ENCODE measurements at places on chromosomes 3 and 15. TPM values are rescaled to one million over a fixed set of nuclear protein-coding genes. Genes with fewer than 3 reads are reported as not detected.

DNA sequence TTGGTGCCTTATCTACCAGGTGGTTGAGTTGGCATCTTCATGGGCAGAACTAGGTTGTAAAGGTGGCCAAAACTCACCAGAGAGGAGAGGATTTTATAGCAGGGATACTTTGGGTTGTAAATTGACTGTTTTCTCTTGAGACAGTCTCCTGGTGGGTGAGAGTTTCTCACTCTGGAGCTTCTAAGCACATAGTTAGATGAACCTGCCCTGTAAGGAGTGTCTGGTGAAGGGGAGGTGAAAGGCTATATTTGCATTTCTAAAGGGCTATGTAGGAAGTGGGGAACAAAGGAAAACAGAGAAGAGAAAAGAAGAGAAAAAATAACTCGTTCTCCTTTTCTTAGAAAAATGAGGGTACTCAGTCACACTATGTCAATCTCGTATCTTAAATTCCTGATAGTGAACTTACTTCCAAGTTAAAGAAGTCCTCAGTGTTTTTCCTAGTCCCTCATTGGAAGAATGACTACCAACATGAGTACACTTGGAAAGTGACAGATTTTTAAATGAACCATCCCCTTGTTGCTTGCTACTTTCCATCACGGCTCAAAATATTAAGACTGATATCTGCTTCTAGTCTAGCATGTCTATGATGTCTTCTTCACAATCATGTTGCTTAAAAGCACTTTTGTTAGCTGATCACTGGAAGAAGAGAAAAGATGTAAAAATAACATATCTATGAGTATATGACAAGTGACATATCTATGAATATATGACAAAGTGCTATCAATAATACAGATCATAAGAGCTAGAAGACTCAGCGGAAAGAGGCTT lies 113.8 kb upstream of the P2RY1 start:
- no peaks in the 10 kb centered on the region for H3K4me1 ChIP-seq
- no peak overlapping the region for H3K27ac ChIP-seq
- no peak for DNase-seq
- H3K36me3 ChIP-seq: no peaks in the 10 kb centered on the region

- H3K27me3 ChIP-seq: no peaks in the 10 kb centered on the region
- no peak for DNase-seq
- no peak overlapping the region for H3K27ac ChIP-seq
- H3K4me3 ChIP-seq: no peak overlapping the region
- no peaks in the 10 kb centered on the region for H3K36me3 ChIP-seq
- H3K4me1 ChIP-seq: no peaks in the 10 kb centered on the region
Measured at GRCh38 chr3:166453478-166453877, 616.3 kb upstream of the BCHE start.

DNA sequence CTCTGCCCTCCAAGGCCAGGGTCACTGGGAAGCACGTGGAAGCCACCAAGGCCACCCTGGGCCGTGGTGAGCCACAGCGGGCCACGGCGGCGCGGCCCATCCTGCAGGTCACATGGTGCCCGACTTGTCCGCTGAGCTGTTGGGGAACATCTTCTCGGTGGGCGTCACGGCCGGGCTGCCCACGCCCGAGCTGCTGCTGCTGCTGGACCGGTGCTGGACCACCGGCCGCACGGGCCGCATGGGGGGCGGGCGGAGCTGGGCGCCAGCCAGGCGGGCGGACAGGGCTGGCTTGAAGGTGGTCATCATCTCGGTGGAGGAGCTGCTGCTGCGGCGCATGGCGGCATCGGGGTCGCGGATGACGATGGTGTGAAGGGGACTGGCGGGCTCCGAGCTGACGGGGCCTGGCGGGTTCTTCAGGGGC lies 22.1 kb upstream of the RAD18 start:
- no peak for DNase-seq
- H3K4me3 ChIP-seq: no peak overlapping the region
- H3K27ac ChIP-seq: no peak overlapping the region
- peaks cover 36% of the 10 kb centered on the region for H3K36me3 ChIP-seq

GRCh38 chr3:107929088-107929487 lies 161.7 kb downstream of the CD47 start:
- DNase-seq: no peak
- no peaks in the 10 kb centered on the region for H3K27me3 ChIP-seq
- H3K27ac ChIP-seq: no peak overlapping the region
- H3K36me3 ChIP-seq: no peaks in the 10 kb centered on the region
- H3K4me3 ChIP-seq: no peak overlapping the region

DNA sequence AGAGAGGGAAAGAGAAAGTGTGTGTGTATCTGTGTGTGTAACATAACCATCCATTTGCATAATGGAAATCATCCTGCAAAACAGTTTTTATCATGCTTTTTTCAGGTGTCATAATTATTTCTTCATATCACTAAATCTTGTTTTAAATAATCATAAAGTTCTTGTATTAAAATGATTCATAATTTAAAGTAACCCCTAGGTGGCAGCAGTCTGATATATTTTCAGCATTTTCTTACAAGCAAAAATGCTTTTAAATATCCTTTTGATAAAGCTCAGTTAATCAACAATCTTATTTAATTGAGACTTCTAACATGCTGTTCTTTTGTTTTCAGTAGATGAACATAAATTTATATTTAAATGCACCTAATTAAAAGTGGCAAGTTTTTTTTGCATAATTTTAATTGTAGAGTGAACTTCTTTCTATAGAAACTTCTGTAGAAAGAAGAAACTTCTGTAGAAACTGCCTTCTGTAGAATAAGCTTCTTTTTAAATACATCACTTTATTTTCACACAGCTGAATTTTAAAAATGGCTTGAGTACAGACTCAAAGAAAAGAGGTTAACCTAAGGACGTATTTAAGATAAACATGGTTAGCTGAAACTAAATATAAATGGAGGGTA lies 72.5 kb downstream of the OPA1 start:
- no peak overlapping the region for H3K4me3 ChIP-seq
- H3K4me1 ChIP-seq: no peaks in the 10 kb centered on the region
- H3K27me3 ChIP-seq: no peaks in the 10 kb centered on the region
- H3K36me3 ChIP-seq: peaks cover 21% of the 10 kb centered on the region

DNA sequence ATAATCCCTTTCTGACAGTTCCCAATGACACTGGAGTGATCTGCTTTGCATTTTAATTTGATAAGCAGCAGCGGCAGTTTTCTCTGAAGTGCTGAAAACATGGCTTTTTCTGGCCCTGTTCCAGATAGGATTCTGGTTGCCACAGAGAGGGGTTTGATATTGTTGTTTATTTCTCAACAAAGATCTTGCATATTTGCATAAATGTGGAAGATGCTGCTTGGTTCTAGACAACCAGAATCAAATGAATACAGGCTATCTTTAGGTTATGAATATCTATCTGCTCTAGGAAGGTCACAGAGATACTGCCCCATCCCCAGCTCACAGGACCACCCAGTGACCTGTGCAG lies 137.1 kb downstream of the ZNF609 start:
- no peaks in the 10 kb centered on the region for H3K27me3 ChIP-seq
- H3K36me3 ChIP-seq: no peaks in the 10 kb centered on the region
- no peak overlapping the region for H3K4me3 ChIP-seq
- H3K4me1 ChIP-seq: peaks cover 16% of the 10 kb centered on the region
- peak overlapping the region; percentile 65 for H3K27ac ChIP-seq
- no peak for DNase-seq

GRCh38 chr3:107938143-107938542 lies 152.7 kb downstream of the CD47 start:
- H3K27ac ChIP-seq: no peak overlapping the region
- DNase-seq: peak; percentile 47
- H3K36me3 ChIP-seq: no peaks in the 10 kb centered on the region
- H3K4me3 ChIP-seq: no peak overlapping the region
- no peaks in the 10 kb centered on the region for H3K4me1 ChIP-seq

- no peaks in the 10 kb centered on the region for H3K36me3 ChIP-seq
- H3K4me1 ChIP-seq: no peaks in the 10 kb centered on the region
- no peaks in the 10 kb centered on the region for H3K27me3 ChIP-seq
- no peak overlapping the region for H3K4me3 ChIP-seq
Measured at GRCh38 chr3:27607370-27607769, 114.8 kb downstream of the EOMES start.

- no peaks in the 10 kb centered on the region for H3K36me3 ChIP-seq
- H3K4me1 ChIP-seq: peaks cover 19% of the 10 kb centered on the region
- H3K4me3 ChIP-seq: no peak overlapping the region
Measured at GRCh38 chr15:64044300-64045100, 1.8 kb downstream of the DAPK2 start.

DNA sequence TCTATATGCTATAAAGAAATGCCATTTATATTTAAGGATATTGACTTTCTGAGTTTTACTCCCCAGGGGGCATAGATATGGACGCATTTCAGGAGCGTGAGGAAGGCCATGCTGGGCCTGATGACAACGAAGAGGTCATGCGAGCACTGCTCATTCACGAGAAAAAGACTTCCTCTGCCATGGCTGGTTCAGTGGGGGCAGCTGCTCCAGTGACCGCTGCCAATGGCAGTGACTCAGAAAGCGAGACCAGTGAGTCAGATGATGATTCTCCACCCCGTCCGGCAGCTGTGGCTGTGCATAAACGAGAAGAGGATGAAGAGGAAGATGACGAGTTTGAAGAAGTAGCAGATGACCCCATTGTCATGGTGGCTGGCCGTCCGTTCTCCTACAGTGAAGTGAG lies 38.4 kb downstream of the GTF2E1 start:
- no peak for DNase-seq
- no peak overlapping the region for H3K27ac ChIP-seq
- H3K4me1 ChIP-seq: no peaks in the 10 kb centered on the region
- H3K27me3 ChIP-seq: no peaks in the 10 kb centered on the region

DNA sequence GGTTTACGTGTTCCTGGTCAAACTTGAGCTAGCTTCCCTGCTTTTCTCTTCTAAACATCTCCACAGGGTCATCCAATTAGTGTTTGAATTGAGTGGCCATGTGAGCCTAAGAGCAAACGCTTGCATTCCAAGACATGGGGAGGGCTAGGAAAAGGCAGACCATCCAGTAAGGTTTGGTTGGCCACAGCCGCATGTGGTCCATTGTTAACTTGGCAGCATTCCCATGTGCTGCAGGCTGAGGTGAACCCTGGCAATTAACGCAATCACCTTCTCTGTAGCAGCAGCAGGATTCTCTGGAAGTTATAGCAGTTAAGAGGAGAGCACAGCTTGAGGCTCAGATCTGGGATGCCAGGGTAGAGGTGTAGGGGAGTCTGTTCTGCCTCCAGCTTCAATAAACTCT lies 502.2 kb upstream of the LMCD1 start:
- peak; percentile 49 for DNase-seq
- H3K27me3 ChIP-seq: no peaks in the 10 kb centered on the region
- no peaks in the 10 kb centered on the region for H3K36me3 ChIP-seq

The ITGB5 gene
- total RNA-seq: 32.3 TPM

The CDHR4 gene
- 0.10 TPM for total RNA-seq

- H3K4me3 ChIP-seq: no peak overlapping the region
- H3K36me3 ChIP-seq: no peaks in the 10 kb centered on the region
- no peak for DNase-seq
- no peak overlapping the region for H3K27ac ChIP-seq
- no peaks in the 10 kb centered on the region for H3K4me1 ChIP-seq
Measured at GRCh38 chr3:25191673-25192072, 236.4 kb upstream of the RARB start.

GRCh38 chr3:177640319-177640965 lies 443.2 kb upstream of the TBL1XR1 start:
- H3K4me3 ChIP-seq: no peak overlapping the region
- H3K4me1 ChIP-seq: peaks cover 4% of the 10 kb centered on the region
- no peak overlapping the region for H3K27ac ChIP-seq
- H3K27me3 ChIP-seq: no peaks in the 10 kb centered on the region
- H3K36me3 ChIP-seq: no peaks in the 10 kb centered on the region

DNA sequence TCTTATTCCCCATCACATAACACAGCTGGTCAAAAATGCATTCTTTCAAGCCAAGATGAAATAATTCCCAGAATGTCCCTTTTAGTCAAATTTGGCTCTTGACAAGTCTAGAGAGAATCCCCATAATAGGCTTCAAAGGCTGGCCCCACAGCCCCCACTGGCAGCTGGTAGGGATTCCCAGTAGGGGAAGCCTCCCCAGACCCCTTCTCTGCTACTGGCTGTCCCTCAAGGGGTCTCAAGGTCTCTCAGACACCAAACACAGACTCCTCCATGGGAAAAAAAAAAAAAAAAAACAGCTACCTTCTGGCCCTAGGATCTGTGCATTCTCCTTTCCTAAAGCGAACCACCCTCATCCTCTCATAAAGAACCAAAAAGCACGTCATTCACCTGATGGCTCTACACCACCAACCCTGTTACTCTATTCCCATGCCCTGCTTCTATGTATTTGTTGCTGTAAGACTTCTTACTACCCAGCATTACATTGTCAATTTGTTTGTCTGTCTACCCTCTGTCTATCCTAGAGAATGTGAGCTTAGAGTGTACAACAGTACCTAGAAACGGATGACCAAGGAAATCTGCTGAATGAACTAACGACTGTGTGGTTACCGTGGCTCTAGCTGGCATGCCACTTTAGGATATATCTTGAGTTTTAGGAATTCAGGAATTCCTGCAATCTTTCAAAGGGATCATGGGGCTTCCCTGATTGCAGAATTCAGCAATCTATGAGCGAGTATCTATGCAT lies 164.1 kb upstream of the NSMCE3 start:
- H3K27me3 ChIP-seq: no peaks in the 10 kb centered on the region
- peaks cover 7% of the 10 kb centered on the region for H3K4me1 ChIP-seq

DNA sequence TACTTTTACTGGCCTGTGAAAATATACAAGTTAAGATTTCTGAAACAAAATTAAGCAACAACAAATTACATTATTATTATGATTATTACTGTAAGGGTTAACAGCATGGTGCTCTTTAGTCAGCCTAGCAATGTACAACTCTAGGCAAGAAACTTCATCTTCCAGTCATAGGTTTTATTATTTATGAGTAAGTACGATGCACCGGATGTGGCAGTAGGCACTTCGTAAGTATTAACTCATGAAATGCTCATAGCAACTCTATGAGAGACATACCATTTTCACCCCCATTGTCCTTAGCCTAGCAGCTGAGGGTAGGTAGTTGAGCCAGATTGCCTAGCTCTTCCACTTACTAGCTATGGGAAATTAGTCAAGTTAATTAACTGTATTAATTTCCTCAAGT lies 68.0 kb upstream of the PTPRG start:
- no peaks in the 10 kb centered on the region for H3K27me3 ChIP-seq
- no peaks in the 10 kb centered on the region for H3K4me1 ChIP-seq
- no peak for DNase-seq
- H3K36me3 ChIP-seq: no peaks in the 10 kb centered on the region
- no peak overlapping the region for H3K4me3 ChIP-seq

- DNase-seq: no peak
- H3K36me3 ChIP-seq: no peaks in the 10 kb centered on the region
- no peaks in the 10 kb centered on the region for H3K4me1 ChIP-seq
Measured at GRCh38 chr3:64392001-64392400, 166.7 kb upstream of the PRICKLE2 start.

GRCh38 chr3:45082142-45082538 lies 56.0 kb downstream of the CLEC3B start:
- peaks cover 9% of the 10 kb centered on the region for H3K4me1 ChIP-seq
- H3K36me3 ChIP-seq: no peaks in the 10 kb centered on the region
- DNase-seq: peak; percentile 31
- H3K4me3 ChIP-seq: no peak overlapping the region

- DNase-seq: peak; percentile 55
- no peak overlapping the region for H3K4me3 ChIP-seq
- peaks cover 8% of the 10 kb centered on the region for H3K4me1 ChIP-seq
- H3K27ac ChIP-seq: no peak overlapping the region
- no peaks in the 10 kb centered on the region for H3K36me3 ChIP-seq
- no peaks in the 10 kb centered on the region for H3K27me3 ChIP-seq
Measured at GRCh38 chr3:98596541-98597500, 3.4 kb upstream of the CPOX start.
